A549 treated with DMSO at 1 μM for 4 hours (cell line): ENCODE measurements at places on chromosomes 7 and 10. TPM values are rescaled to one million over a fixed set of nuclear protein-coding genes. Genes with fewer than 3 reads are reported as not detected.

Gene AZGP1
- 0.23 TPM in 1 of 5 replicates, not detected in the others for total RNA-seq

Gene CTAGE6
- not detected in 5 replicates for total RNA-seq

Gene IQCE
- 10.1 to 15.8 TPM (median 12.7 TPM) in 5 replicates for total RNA-seq

Gene STOX1
- total RNA-seq = 0.66 to 1.2 TPM (median 0.79 TPM) in 5 replicates

Gene MKX
- total RNA-seq = not detected in 5 replicates

Gene TSPAN13
- total RNA-seq = 10.9 to 16.1 TPM (median 13.9 TPM) in 5 replicates

Gene OR2A42
- total RNA-seq = not detected in 5 replicates

Gene EVX1
- 0.05 to 0.06 TPM (median 0.06 TPM) in 3 of 5 replicates, not detected in the others for total RNA-seq
